K562 (cell line): ENCODE measurements at places on chromosomes 3 and 15. TPM values are rescaled to one million over a fixed set of nuclear protein-coding genes. Genes with fewer than 3 reads are reported as not detected.

The SLC28A2 gene
- total RNA-seq, result not detected in 2 replicates

The AADAC gene
- total RNA-seq, result 0.47 TPM in 1 of 2 replicates, not detected in the other

The POC1A gene
- total RNA-seq, result 15.9 and 17.4 TPM in 2 replicates

The RETNLB gene
- not detected in 2 replicates for total RNA-seq

The CD200R1 gene
- total RNA-seq, result not detected in 2 replicates

The BCL2A1 gene
- 0.54 TPM in 1 of 2 replicates, not detected in the other for total RNA-seq

The ADIPOQ gene
- total RNA-seq, result 0.04 TPM in 1 of 2 replicates, not detected in the other
